CD4-positive, alpha-beta T cell (primary cell): ENCODE measurements at places on chromosomes 11 and 22.

DNA sequence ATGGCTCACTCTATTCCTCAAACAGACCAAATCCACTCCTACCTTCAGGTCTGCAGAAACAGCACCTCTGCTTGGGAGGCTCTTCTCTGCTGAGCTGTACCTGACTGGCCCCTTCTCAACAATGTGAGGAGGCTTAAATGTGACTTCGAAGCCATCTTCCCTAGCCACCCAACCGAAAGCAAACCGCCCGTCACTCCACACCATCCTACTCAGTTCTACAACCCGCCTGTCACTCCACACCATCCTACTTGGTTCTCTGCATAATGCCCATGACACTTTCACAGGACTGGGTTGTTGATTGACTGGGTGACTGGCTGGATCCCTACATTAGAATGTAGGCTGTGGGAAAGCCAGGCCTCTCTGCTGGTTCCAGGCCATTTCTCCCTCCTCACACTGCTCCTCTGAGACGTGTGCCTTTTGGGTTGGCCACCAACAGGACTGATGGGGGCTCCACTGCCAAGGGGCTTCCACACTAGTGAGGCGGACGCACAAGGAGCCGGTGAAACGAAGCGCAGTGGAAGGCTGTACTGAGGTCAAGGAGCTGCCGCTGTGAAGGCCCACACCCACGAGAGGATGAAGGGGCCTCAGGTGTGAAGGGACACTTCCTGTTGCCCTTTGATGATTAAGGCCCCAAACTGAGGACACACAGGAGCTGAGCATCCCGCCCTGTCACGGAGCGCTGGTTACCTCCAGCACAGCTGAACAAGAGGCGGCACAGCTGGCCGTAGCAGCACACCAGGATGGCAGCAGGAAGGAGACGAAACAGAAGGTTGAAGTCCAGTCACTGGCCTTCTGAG is 47.5 kb upstream of the SPATA19 start:
- no peak for DNase-seq
- no peak overlapping the region for H3K4me3 ChIP-seq
- H3K27ac ChIP-seq: no peak overlapping the region

- H3K36me3 ChIP-seq: no peaks in the 10 kb centered on the region
- H3K27ac ChIP-seq: no peak overlapping the region
- H3K4me3 ChIP-seq: no peak overlapping the region
- H3K4me1 ChIP-seq: no peaks in the 10 kb centered on the region
- peaks cover 4% of the 10 kb centered on the region for H3K27me3 ChIP-seq
Measured at GRCh38 chr11:82533628-82534327, 199.9 kb downstream of the FAM181B start.

DNA sequence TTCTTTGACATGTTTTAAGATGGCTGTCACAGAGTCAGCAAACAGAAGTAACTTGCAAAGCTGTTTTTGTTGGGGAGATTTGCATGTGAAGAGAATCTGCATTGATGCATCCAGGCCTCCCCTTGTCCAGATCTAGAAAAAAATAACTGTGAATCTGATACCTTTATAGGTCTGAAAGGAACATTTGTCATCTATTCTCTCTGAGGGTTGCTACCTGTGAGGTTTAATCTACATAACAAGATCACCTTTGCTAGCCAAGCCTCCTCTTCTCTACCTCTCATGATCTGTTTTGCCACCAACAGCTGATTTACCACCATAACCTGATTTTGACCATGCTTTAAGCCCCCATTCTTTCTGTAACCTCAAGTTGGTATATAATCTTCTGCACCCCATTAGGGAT is 47.2 kb upstream of the SLC5A12 start:
- no peak overlapping the region for H3K27ac ChIP-seq
- no peak for DNase-seq

GRCh38 chr11:17412488-17413180 is 24.2 kb upstream of the KCNJ11 start:
- no peaks in the 10 kb centered on the region for H3K36me3 ChIP-seq
- no peak for DNase-seq
- H3K4me3 ChIP-seq: no peak overlapping the region
- H3K4me1 ChIP-seq: peaks cover 5% of the 10 kb centered on the region

GRCh38 chr11:95699631-95700470 is 89.7 kb downstream of the FAM76B start:
- peaks cover 56% of the 10 kb centered on the region for H3K4me1 ChIP-seq
- no peak for DNase-seq
- H3K27me3 ChIP-seq: no peaks in the 10 kb centered on the region
- H3K4me3 ChIP-seq: peak overlapping the region; percentile 45
- no peaks in the 10 kb centered on the region for H3K36me3 ChIP-seq

- no peak overlapping the region for H3K4me3 ChIP-seq
- no peaks in the 10 kb centered on the region for H3K4me1 ChIP-seq
- no peaks in the 10 kb centered on the region for H3K36me3 ChIP-seq
- H3K27ac ChIP-seq: no peak overlapping the region
Measured at GRCh38 chr22:18978506-18978905, 42.4 kb upstream of the PRODH start.

GRCh38 chr11:2580061-2580421 is 119.8 kb downstream of the KCNQ1OT1 start:
- H3K4me3 ChIP-seq: no peak overlapping the region
- H3K4me1 ChIP-seq: no peaks in the 10 kb centered on the region
- DNase-seq: no peak
- H3K27ac ChIP-seq: no peak overlapping the region

DNA sequence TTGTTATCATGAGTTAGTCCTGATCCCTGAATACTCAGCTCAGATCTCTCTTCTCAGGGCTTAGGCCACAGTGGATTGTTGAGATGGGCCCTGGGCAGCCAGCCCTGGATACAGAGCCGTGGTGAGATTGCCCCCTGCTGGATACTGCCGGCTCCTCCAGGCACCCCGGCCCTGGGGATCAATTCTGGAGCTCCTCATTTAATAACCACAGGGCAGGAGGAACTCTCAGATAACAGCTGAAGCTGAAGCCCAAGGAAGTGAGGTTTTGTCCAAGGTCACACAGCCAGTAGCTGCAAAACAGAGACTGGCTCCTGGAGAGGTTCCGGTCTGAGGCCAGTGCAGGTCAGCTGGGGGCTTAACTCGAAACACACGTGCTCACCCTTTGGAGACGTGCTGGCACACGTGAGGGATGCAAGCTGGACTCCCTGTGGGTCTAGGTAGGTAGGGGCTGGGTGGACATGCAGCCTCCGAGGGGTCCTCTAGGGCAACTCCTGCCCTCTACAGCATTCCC is 16.0 kb downstream of the USH1C start:
- DNase-seq: peak; percentile 24
- H3K4me3 ChIP-seq: no peak overlapping the region
- H3K27ac ChIP-seq: no peak overlapping the region
- H3K4me1 ChIP-seq: no peaks in the 10 kb centered on the region

DNA sequence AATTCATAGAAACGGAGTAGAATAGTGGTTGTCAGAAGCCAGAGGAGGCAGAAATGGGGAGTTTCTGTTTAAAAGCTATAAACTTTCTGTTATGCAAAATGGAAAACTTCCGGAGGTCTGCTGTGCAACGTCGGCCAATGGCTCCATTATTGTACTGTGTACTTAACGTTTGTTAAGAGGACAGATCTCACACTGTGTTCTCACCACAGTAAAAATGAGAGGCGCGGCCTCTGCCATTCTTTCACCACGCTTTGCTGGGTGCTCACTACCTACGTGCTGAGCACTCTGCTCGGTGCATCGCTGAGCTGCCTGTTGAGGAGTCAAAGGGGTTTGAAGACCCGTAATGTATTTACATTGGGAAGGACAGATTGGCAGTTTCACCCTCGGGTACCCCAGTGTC is 218.8 kb upstream of the B3GAT1 start:
- no peak overlapping the region for H3K27ac ChIP-seq
- no peaks in the 10 kb centered on the region for H3K4me1 ChIP-seq
- no peaks in the 10 kb centered on the region for H3K36me3 ChIP-seq

GRCh38 chr11:129728581-129728980 is 87.1 kb upstream of the TMEM45B start:
- no peaks in the 10 kb centered on the region for H3K4me1 ChIP-seq
- no peaks in the 10 kb centered on the region for H3K27me3 ChIP-seq
- H3K27ac ChIP-seq: no peak overlapping the region
- no peak overlapping the region for H3K4me3 ChIP-seq
- DNase-seq: no peak

DNA sequence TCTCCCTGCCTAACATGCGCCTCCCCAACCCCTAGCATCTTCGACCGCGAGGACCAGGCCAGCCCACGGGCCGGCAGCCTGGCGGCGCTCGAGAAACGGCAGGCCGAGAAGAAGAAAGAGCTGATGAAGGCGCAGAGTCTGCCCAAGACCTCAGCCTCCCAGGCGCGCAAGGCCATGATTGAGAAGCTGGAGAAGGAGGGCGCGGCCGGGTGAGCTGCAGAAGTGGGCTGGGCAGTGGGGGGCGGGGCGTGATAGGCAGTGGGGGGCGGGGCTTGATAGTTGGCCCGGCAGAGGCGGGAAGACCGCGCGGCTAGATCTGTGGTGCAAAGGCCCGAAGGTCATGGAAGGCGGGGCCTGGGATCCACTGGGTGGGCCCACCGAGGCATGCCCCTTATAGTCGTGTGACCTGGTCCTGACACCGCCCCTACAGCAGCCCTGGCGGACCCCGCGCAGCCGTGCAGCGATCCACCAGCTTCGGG is 8.7 kb downstream of the SELENOM start:
- no peak overlapping the region for H3K4me3 ChIP-seq
- no peaks in the 10 kb centered on the region for H3K36me3 ChIP-seq

GRCh38 chr11:114605370-114605769 is 9.8 kb upstream of the NXPE4 start:
- H3K27me3 ChIP-seq: no peaks in the 10 kb centered on the region
- H3K27ac ChIP-seq: no peak overlapping the region
- no peaks in the 10 kb centered on the region for H3K36me3 ChIP-seq
- no peaks in the 10 kb centered on the region for H3K4me1 ChIP-seq
- DNase-seq: no peak
